ENCODE measurements at places on chromosomes 16 and 17. TPM values are rescaled to one million over a fixed set of nuclear protein-coding genes. Genes with fewer than 3 reads are reported as not detected.

GRCh38 chr16:29815032-29815721, 775 bp upstream of the PAGR1 start:
- DNase-seq = peak; percentile 74

DNA sequence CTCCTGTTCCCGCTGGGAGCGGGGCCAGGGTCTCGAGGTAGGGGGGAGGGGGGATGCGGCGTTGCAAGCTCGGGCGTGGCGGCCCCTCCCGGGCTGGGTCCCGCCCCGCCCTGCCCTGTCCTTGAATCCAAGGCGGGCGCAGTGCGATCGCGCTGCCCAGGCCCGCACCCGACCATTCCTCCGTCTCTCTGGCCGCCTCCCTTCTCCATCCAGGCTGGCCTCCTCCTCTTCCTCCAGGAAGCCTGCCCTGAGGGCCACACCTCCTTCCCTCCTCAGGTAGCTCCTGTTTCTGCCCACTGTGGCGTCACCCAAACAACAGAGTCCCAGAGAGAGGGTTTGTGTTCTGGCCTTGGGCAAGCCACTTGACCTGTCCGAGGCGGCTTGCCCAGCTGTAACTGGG, 43.0 kb upstream of the TAC4 start:
- no peak for DNase-seq

- DNase-seq = no peak
Measured at GRCh38 chr16:49745311-49745747, 110.6 kb downstream of the ZNF423 start.

GRCh38 chr16:3971706-3972105, 91.2 kb upstream of the CREBBP start:
- no peak for DNase-seq

- DNase-seq = no peak
Measured at GRCh38 chr16:72131036-72131435, 37.4 kb downstream of the DHX38 start.

Gene EPOP
- 31.8 TPM for total RNA-seq

- no peak for DNase-seq
Measured at GRCh38 chr17:37884516-37884915, 39.7 kb upstream of the TBC1D3K start.

Gene SLC16A13
- total RNA-seq = 4.8 TPM

- DNase-seq = no peak
Measured at GRCh38 chr16:13012601-13013000, 111.2 kb downstream of the SHISA9 start.

GRCh38 chr16:80466024-80466987, 74.5 kb upstream of the DYNLRB2 start:
- peak; percentile 71 for DNase-seq

Gene C16orf86
- total RNA-seq = 4.7 TPM

Gene C17orf78
- not detected for total RNA-seq

GRCh38 chr17:44547625-44548267, 9.5 kb upstream of the FZD2 start:
- no peak for DNase-seq

Gene PABPN1L
- not detected for total RNA-seq

GRCh38 chr17:36111068-36111490, 7.5 kb downstream of the CCL4 start:
- DNase-seq = no peak

DNA sequence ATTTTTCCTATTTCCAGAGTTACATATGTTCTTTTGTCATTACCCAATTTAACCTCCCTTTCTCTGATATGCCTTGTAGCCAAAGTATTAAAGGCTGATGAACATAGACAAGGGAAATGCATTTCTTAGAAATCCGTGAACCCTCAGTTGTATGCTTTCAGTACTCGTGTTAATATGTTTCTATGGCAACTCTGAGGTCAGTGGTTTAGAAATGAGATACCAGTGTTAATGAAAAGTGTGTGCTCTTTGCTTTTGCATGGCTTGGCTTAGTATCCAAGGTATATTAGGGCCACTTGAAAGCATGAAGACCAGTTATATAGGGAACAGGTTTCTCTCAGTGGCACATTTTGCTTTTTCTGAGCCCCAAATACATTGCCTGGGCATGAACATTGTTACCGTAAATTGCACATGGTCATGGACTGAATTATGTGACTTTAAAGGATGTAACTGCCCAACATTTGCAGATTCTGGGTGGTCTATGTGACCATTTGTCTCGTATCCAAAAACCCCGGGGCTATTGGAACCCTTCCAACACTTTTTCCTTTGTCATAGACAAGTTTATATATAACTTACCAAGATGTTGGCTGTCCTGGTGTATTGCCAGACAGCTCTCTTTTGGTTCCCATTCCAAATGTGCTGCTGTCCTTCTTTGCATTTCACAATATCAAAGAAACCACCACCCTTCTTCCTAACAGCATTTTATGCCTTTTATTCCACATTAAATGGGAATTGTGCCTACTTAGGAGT, 17.5 kb downstream of the ABHD15 start:
- no peak for DNase-seq

DNA sequence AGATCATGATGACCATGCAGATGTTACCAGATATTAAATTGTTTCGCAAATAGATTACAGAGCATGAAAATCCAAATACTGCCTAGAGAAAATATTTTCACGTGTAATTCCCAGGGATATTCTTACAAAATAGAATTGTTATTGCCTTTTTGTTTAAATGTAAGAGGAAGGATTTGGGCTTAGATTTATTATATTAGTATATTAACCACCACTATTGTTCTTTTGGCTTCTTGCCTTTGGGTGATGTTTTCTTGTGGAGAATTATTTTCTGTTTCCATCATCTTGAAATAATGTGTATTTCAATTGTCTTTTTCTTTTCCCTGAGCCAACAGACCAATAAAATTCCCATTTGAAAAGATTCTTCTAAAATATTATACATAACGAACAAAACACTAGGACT, 109.7 kb upstream of the NUDT7 start:
- DNase-seq = no peak

DNA sequence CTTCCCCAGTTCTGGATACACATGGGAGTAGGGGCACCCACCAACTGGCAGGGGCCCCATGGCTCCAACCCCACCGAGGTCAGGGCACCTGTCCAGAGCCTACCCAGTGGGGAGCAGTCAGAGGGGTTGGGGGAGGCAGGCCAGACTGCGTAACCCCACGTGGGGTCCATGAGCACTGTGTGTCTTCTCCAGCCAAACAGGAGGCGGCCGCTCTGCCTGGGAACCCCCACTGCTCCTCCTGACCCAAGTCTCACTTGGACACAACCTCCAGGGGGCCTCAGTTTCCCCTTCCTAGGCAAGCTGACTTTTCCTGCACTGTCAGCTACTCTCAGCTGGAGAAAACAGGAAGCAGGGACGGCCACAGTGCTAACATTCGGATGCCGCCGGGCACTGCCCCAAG, 7.5 kb downstream of the ZNF469 start:
- DNase-seq = no peak

GRCh38 chr16:78483124-78483992, 383.9 kb downstream of the WWOX start:
- no peak for DNase-seq

Gene CPHXL2
- total RNA-seq = not detected

Gene MYH11
- total RNA-seq = not detected

DNA sequence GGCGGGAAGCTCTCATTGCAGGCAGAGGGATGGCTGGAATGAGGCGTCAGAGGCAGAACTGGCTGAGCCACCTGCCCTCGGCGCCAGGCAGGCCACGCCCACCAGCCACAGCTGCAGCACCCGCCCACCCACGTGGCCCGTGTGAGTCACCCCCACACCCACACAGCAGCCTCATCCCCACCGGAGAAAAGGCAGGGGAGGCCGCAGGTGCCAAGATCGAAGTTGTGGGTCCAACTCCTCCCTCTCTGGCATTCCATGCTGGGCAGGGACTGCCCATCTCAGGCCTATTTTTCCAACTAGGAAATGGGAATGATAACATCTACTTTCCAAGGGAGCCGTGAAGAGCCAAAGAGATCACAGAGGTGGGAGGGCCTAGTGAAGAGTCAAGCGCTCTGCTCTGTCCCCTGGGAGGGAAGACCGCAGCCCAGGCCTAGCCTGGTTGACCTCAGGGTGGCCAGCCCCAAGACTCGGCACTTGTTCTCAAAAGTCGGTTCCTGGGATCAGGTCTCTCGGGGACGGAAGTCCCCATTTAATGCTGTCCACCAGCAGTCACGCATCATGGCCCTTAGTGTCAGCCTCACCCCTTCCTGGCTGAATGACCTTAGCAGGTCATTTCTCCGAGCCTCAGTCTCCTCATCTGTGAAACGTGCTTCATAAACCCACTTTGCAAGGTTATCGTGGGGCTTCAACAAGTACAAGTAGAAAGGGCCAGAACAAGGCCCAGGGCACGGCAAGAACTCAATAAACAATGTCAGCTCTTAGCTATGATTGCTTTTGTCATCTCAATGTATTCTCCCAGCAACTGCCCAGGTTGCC, at the start of gene TRPV3:
Gene TRPV3, minus strand, starts transcription at position 45 of the 816 bp plus-strand sequence. CDS start 2,962 bp downstream, outside the sequence.
- DNase-seq = peak; percentile 68

DNA sequence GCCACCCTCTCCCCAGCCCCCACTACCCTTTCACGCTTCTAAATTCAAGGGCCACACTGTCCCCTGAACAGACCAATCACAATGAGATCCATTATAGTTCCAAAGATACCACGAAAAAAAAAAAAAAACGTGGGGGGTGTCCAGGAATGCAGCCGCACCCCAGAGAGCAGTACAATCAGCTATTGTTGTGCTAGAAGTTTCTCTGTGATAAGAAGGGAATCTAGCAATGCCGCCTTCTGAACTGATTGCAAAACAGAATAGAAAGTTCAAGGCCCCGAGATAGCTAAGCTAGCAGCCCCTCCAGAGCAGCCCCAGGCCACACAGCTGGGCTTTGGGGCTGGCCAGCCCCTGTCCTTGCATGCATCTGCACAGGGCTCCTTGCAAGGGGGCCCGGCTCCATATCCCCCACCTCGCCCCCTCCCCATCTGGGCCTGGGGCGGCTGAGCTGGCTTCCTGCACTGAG, 86.9 kb upstream of the CBX4 start:
- DNase-seq = no peak

- no peak for DNase-seq
Measured at GRCh38 chr17:83029571-83029970, 49.8 kb upstream of the METRNL start.

DNA sequence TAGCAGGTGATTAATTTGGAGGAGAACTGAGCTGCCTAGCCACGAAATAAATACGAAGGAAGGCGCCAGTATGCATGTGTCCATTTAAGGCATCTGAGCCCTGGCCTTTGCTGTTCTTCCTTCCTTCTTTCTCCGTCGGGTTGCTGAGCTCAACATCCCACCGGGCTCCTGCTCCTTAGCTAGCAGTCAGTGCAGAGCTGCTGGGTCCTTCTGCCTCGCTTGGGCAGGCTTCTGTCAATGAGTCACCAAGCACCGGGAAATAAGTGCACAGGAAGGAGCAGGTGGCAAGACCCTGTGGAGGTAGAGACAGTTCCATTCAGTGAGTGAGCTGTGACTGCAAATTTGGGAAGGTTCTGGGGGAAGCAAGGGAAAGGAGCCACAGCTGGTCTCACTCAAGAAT, 120.7 kb downstream of the CCDC182 start:
- DNase-seq = no peak

DNA sequence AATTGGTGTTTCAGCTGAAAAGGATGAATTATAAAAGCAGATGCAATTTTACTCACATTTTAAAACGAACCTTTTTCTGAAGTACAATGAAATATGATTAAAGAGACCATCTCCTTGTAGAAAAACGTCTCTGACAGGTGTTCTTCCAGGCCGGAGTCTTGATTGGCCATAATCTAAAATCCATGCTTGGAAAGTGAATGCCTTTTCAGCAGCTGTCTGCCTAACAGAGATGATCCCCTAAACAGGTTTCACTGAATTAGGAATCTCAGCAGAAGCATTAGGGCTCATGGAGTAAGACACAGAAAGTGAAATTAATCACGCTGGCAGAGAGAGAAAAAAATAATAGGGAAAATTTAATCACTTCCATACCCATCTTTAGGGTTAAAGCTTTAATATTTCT, 39.3 kb upstream of the IRX5 start:
- DNase-seq = no peak

Gene KRTAP2-2
- not detected for total RNA-seq

Gene SOX15
- 0.25 TPM for total RNA-seq

DNA sequence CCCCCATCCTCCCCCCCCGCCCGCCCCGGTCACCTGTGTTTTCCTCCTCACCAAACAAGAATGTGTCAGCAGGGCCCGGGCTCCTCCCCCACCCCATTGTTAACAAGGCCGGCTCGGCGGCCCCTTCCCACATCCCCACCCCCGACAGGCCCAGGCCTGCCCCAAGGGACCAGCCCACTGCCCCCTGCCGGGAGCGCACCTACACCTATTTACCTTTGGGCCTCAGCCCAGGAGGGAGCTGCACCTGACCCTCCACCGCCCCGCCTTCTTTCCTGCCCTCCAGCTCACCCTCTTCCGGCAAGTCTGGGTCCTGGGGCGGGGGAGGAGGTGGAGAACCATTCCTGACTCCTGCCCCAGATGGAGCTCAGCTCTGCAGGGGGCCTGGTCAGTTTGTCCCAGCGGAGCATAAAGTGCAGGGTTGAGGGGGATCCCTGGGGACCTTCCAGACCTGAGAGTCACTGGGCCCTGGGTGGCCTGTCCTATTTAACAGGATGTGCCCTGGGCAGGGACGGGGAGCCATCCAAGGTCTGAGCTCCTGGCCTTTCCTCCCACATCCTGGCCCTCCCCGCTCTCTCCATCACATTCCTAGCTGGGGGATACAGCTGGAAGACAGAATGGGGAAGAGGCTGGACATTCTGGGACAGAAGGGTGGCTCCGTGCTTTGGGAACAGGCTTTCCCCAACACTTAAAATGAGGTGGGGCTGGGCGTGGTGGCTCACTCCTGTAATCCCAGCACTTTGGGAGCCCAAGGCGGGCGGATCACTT, 8.3 kb downstream of the FOXJ1 start:
- DNase-seq = no peak

Gene ENGASE
- 41.3 TPM for total RNA-seq

- DNase-seq = no peak
Measured at GRCh38 chr17:29469276-29469675, 79.1 kb downstream of the TAOK1 start.

Gene TBC1D3C
- total RNA-seq = not detected

- DNase-seq = no peak
Measured at GRCh38 chr16:60064026-60064425, 1329.9 kb upstream of the GOT2 start.

DNA sequence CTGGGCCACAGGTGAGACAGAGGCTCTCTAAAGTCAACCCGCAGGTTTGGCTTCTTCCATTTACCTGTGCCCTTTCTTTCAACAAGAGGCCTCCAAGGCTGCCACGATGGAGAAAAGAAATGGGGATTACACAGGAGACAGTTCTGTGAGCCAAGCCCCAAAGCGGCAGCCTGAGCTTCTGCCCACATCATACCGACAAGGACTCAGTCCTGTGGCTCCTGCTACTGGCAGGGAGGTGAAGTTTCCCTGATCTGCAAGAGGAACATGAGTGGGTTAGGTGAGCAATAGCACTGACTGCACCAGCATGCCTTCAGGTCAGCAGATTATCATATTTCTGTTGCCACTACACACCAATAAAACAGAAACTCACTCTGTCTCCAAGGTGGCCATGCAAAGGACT, 800.0 kb downstream of the KCNJ18 start:
- DNase-seq = no peak

DNA sequence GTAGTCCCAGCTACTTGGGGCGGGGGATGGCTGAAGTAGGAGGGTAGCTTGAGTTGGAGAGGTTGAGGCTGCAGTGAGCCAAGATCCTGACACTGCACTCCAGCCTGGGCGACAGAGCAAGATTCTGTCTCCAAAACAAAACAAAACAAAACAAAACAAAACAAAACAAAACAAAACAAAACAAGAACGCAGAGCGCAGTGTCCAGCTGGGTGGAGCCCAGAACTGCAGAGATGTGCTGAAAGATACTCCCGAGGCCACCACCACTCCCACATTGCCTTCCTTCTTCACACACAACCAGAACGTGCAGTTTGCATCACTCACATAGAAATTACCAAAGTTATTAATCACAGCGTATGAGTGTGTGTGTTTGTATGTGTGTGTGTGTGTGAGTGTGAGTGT, 222.9 kb upstream of the ASIC2 start:
- DNase-seq = no peak

Data from activated CD8-positive, alpha-beta T cell treated with anti-CD3 and anti-CD28 coated beads for 36 hours (primary cell).